ENCODE measurements at places on chromosomes 13 and 19.

- no peaks in the 10 kb centered on the region for H3K27me3 ChIP-seq
- no peaks in the 10 kb centered on the region for H3K4me1 ChIP-seq
- no peaks in the 10 kb centered on the region for H3K36me3 ChIP-seq
- H3K4me3 ChIP-seq: no peak overlapping the region
Observed at GRCh38 chr13:34172048-34172447, 354.1 kb downstream of the RFC3 start.

DNA sequence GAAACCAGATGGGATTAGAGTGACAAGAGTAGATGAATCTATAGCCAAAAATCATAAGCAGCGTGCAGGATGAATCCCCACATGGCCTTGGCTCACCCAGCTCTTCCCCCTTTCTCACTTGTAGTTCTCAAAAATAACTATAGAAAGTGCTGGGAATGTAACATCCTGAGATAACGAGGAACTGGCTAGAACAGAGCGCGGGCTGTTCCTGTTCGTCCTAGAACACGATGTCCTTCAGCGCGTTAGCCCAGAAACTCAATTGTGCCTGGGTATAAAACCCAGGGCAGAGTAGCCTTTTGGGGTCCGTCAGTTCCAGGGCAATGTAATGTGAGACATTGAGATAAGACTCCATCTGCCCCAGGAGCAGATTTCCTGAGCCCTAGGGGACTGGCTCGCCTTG is 326.2 kb downstream of the TSHZ3 start:
- H3K36me3 ChIP-seq: no peaks in the 10 kb centered on the region
- no peaks in the 10 kb centered on the region for H3K27me3 ChIP-seq
- H3K4me3 ChIP-seq: no peak overlapping the region
- no peak overlapping the region for H3K27ac ChIP-seq

DNA sequence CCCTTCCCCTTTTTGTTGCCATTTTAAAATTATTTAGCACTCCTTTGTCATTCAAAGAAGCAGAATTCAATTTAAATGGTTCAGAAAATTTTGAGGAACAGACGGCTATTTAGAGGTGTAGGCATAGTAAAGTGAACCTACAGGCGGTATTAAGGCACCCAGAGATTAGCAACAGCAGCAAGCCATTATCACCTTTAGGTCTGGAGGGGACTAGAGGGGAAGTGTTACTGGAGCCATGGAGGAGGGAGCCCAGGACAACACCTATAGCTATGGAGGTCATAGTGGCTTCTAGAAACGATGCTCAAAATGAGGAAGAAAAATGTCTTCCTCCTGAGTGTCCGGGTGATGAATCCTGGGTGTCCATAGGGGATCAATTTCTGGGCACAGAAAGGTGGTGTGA is 25.8 kb upstream of the MBNL2 start:
- H3K36me3 ChIP-seq: no peaks in the 10 kb centered on the region
- H3K27ac ChIP-seq: no peak overlapping the region
- peaks cover 8% of the 10 kb centered on the region for H3K4me1 ChIP-seq
- no peaks in the 10 kb centered on the region for H3K27me3 ChIP-seq

- H3K27me3 ChIP-seq: no peaks in the 10 kb centered on the region
- H3K36me3 ChIP-seq: no peaks in the 10 kb centered on the region
- H3K4me3 ChIP-seq: no peak overlapping the region
- H3K27ac ChIP-seq: no peak overlapping the region
- no peak for DNase-seq
Observed at GRCh38 chr13:34577051-34577450, 365.0 kb upstream of the NBEA start.

GRCh38 chr13:110398564-110399507 is 91.8 kb downstream of the COL4A2 start:
- H3K36me3 ChIP-seq: no peaks in the 10 kb centered on the region
- no peak overlapping the region for H3K4me3 ChIP-seq
- H3K27me3 ChIP-seq: no peaks in the 10 kb centered on the region
- no peak for DNase-seq
- H3K4me1 ChIP-seq: peaks cover 22% of the 10 kb centered on the region

- no peak overlapping the region for H3K27ac ChIP-seq
- no peaks in the 10 kb centered on the region for H3K36me3 ChIP-seq
- DNase-seq: no peak
Observed at GRCh38 chr13:19075418-19075817, 106.2 kb downstream of the TUBA3C start.

GRCh38 chr19:29674374-29675119 is 9.3 kb downstream of the PLEKHF1 start:
- H3K27ac ChIP-seq: peak overlapping the region; percentile 88
- H3K4me3 ChIP-seq: no peak overlapping the region
- no peak for DNase-seq
- no peaks in the 10 kb centered on the region for H3K36me3 ChIP-seq

GRCh38 chr13:113115363-113116205 is 7.0 kb upstream of the F10 start:
- peaks cover 12% of the 10 kb centered on the region for H3K27me3 ChIP-seq
- H3K27ac ChIP-seq: no peak overlapping the region
- no peak for DNase-seq
- H3K36me3 ChIP-seq: no peaks in the 10 kb centered on the region

DNA sequence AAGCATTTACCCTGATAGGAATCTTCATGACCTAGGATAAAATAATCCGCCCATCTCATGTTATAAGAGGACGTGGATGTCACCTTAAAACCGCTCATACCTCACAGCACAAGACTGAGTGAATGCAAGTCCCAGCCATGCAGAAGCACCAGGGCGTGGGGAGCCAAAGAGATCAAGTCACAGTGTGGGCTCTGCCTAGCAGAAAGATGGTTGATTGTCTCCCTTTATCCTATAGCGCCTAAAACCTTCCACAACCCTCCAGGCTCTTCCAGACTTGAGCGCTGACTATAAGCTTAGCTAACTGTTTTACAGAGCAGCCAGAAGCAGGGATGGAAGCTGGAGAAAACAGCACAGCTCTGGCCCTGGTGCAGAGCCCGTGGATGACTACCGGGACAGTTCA is 6.8 kb upstream of the ANKRD10 start:
- H3K4me1 ChIP-seq: peaks cover 6% of the 10 kb centered on the region
- no peaks in the 10 kb centered on the region for H3K27me3 ChIP-seq
- H3K27ac ChIP-seq: no peak overlapping the region
- no peak for DNase-seq
- H3K36me3 ChIP-seq: no peaks in the 10 kb centered on the region

GRCh38 chr13:48404952-48405351 is 8.0 kb downstream of the LPAR6 start:
- H3K36me3 ChIP-seq: no peaks in the 10 kb centered on the region
- H3K27ac ChIP-seq: peak overlapping the region; percentile 69
- no peak overlapping the region for H3K4me3 ChIP-seq
- peaks cover 20% of the 10 kb centered on the region for H3K4me1 ChIP-seq
- H3K27me3 ChIP-seq: no peaks in the 10 kb centered on the region
- no peak for DNase-seq

DNA sequence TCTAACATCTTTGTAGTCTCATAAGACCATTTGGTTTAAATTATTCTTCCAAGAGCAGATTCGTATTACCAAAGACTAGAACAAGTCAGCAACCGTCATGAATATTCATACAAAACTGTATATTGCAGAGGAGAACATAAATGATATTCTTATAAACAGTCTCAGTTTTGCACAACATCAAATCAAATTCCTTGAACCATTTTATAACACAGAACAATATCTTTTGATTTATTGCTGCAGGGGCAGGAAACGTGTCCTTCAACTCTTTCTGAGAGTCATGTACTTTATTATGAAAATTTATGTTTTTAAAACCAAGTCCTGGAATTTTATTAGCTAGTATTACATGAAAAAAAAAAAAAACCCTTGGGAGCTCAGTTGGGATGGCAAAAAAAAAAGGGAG is 26.2 kb downstream of the SIGLECL1 start:
- H3K4me3 ChIP-seq: no peak overlapping the region
- no peaks in the 10 kb centered on the region for H3K4me1 ChIP-seq
- H3K36me3 ChIP-seq: no peaks in the 10 kb centered on the region
- H3K27me3 ChIP-seq: no peaks in the 10 kb centered on the region
- DNase-seq: no peak

GRCh38 chr19:16121141-16121540 is 9.5 kb downstream of the RAB8A start:
- no peak for DNase-seq
- H3K27me3 ChIP-seq: no peaks in the 10 kb centered on the region
- H3K36me3 ChIP-seq: peaks cover 41% of the 10 kb centered on the region
- H3K27ac ChIP-seq: no peak overlapping the region

DNA sequence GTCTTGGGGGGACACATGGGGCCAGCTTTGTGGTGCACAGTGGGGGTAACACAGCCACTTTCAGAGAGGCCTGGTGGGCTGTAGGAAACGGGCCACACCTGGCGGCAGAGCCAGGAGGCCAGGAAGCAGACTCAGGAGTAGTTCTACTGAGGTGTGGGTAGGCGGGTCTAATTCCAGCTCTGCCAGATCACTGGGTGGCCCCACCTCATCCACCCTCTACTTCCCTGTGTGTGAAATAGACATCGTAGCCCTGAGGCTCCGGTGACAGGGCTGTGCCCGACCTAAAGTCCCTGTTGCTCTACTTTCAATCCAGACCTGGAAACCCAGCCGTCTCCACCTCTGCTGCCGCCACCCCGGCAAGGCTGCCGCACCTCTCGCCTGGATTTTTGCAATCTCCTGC is 4.0 kb downstream of the NKPD1 start:
- H3K27ac ChIP-seq: no peak overlapping the region
- peaks cover 22% of the 10 kb centered on the region for H3K4me1 ChIP-seq
- no peak for DNase-seq
